Neural progenitor cell (in vitro differentiated cells): ENCODE measurements at places on chromosomes 2 and 18.

GRCh38 chr2:15059870-15060512, 427.5 kb downstream of the LRATD1 start:
- no peak for DNase-seq

- DNase-seq: peak; percentile 44
These were observed 127.6 kb upstream of the SPOPL start for GRCh38 chr2:138373993-138374408.

- DNase-seq: peak; percentile 76
These were observed 1.3 kb upstream of the LRP2 start for GRCh38 chr2:169363560-169364150.

DNA sequence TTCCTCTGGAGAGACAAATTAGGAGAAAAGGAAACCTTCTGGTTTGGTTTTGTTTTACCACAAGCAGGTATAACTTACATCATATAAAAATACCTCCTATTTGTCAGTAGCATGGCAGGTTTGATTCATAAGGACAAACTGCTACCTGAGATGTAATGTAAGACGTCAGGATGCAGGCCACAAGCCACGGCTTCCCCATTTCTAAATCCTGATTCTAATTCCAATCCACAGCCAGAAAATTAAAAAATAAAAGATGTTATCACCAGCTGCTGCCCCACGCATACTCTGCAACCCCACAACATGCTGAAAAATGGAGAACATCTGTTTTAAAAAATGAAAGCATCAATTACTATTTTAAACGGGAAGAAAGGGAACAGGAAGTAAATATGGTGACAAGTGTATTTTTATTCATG, 197.6 kb downstream of the BCL11A start:
- no peak for DNase-seq

- peak; percentile 67 for DNase-seq
These were observed 42.8 kb downstream of the ATOH8 start for GRCh38 chr2:85796341-85797262.

DNA sequence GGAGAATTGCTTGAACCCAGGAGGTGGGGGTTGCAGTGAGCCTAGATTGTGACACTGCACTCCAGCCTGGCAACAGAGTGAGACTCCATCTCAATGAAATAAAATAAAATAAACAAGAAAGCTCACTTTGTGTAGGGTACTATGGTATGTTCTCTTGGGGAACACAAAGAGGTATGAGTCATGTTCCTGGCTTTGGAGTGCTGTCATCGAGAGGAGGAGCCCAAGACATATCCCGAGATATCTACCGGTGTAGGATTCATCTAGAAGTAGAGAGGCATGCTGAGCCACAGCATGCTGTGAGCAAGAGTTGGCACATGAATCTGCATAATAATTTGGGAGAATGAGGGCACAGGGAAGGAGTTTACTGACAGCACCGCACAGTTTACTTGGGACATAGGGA, 244.9 kb upstream of the EPHA4 start:
- no peak for DNase-seq

GRCh38 chr18:36564841-36565240, 264.0 kb downstream of the TPGS2 start:
- DNase-seq: no peak

GRCh38 chr2:108396845-108397244, 19.1 kb downstream of the SULT1C4 start:
- peak; percentile 13 for DNase-seq

DNA sequence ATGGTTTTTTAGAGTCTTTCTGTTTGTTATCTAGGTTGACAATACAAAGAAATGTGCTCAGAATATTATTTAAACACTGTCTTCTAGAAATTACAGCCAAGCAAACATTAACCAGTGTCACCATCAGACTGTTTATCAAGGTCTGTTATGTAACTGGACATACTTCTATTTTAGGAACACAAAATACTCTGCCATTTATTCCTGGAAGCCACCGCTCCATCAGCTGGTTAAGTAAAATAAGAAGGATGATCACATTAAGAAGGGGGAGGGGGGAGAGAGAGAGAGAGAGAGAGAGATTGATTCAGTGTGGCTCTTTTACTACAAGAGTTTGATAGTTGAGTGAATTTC, 47.9 kb downstream of the MBP start:
- DNase-seq: no peak

DNA sequence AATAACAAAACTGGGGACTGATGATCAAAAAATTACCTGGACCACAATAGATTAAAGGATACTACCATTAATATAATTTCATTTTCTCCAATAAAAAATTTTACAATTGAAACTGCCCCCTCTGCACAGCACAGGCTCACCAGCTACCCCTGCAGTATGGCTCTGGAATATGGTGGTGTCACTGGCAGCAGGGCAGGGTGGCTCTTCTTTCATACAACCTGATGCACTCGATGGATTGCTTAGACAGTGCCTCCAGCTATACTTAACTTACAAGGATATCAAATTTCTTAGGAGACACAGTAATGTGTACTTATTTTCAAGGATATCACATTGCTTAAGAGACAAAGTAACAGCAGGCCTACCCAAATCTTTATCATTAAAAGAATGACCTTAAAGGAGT, 124.0 kb downstream of the PRELID3A start:
- DNase-seq: no peak

- no peak for DNase-seq
These were observed 498.2 kb upstream of the TNP1 start for GRCh38 chr2:217357886-217358620.

DNA sequence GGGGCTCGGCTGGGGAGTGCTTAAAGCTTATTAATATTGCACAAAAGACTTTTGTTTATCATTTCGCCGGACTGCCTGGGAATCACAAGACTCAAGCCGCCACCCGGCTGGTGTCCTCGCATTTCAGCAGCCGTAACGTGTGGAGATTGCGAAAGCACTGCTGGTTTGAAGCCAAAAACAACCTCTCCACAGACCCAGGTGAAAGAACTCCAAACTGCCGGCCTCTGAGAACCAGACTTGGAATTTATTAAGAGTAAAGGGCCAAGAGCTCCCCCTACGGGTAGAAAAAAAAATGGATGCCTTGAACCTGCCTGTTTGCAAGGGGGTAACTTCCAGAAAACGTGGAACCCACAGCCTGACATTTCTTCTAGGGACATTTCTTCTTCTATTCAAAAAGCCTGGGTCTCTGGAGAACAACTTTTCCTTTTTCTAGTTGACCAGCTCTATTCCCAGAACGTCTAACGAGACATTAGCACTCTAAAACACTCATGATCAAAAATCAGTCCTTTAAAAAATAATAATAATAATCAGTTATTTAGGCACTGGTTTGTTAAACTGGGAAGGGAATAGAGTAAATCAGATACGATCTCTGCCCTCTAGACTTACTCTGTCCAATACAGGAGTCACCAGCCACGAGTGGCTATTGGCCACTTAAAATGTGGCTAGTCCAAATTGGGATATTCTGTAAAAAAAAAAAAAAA, 216.3 kb downstream of the C1D start:
- peak; percentile 84 for DNase-seq

- no peak for DNase-seq
These were observed 47.1 kb downstream of the NEDD4L start for GRCh38 chr18:58091099-58091611.

- DNase-seq: no peak
These were observed 32.7 kb downstream of the ALMS1 start for GRCh38 chr2:73418343-73418742.

DNA sequence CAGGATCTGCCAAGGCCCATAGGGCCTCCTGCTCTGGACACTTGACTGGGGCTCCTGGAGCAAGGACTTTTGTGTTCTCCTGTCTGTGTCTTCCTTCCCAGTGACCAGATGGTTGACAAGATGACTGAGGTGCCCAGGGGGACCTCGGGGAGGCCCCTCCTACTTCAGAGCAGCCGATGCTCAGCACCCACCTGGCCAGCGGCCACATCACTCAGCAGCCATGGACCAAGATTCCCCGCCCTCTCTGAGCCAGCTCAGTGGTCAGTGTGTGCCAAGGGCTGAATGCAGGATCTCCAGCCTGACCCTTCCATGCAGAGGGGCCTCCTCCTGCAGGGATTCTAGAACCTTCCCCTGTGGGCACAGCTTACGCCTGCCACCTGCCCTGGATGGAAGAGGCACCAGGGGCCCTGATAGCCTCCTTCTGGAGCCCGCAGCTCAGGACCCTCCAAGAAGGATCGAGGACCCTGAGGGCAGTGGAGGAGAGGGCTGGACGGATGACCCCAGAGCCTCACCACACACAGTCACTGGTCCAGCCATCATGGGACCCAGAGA, 87.4 kb upstream of the GPC1 start:
- no peak for DNase-seq

GRCh38 chr18:42937436-42937835, 178.0 kb downstream of the RIT2 start:
- DNase-seq: no peak

DNA sequence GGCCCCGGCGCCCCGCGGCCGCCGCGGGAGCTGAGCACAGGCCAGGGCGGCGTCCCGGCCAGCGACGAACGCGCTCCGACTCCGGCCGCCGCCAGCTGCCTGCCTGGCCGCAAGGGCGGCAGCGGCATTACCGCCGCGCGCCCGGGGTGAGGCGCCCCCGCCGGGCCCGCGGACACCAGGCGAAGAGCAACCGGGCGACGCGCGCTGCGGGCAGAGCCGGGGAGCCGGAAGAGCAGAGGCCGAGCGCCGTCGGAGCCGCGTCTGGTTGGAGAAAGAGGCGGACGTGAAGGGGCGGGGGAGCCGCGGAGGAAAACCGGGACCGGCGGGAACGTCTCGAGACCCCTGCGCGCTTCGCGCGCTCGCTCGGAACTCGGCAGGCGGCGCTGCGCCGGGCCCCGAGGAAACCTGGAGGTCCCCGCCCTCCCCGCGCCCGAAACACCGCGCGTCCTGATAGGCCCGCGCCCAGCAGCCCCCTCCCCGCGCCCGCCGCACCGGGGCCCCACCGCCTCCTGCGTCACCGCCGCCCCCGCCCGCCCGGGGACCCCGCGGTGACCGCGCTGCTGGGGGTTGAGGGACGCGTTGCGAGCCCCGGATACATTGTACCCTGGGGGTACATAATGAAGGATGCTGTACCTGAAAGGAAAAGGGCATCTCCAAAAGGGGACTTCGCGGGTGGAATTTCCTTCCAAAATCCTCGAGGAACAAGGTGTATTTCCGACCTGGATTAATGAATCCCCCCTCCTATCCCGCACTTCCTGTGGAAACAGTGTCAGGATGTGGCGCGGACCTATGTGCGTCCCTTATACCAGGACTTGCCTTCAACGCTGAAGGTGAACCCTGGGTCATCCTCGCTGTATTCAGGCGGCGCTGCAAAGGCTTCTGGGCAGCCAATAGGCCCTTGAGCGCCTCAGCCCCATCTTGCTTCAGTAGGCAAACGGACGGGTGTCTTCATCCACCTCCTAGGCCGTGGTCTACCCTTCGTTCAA, 1.0 kb upstream of the B4GALT6 start:
- peak; percentile 93 for DNase-seq

- DNase-seq: peak; percentile 10
These were observed 69.0 kb upstream of the DDX18 start for GRCh38 chr2:117745537-117745936.

GRCh38 chr18:37445368-37445767, 120.2 kb downstream of the CELF4 start:
- DNase-seq: peak; percentile 31

GRCh38 chr2:227939271-227940027, 68.0 kb downstream of the DAW1 start:
- DNase-seq: peak; percentile 83

DNA sequence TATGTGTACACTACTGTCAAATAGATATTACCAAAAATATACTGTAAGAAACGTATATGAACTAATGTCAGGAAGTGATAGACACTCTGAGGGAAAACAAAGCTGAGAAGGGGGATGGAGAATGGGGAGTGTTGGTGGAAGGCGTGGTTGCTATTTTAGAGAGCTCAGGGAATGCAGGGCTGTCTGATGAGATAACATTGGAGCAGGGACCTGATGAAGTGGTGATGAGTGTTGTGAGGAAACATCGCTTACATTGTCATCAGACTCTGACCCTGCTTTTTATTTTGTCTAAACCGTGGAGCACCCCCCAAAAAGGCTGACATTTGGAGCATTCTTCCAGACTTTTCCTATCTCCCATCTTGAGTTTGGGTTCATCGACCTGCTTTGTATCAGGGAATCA, 194.7 kb downstream of the LTBP1 start:
- DNase-seq: no peak

GRCh38 chr2:151765760-151766410, 31.6 kb upstream of the NEB start:
- peak; percentile 7 for DNase-seq

DNA sequence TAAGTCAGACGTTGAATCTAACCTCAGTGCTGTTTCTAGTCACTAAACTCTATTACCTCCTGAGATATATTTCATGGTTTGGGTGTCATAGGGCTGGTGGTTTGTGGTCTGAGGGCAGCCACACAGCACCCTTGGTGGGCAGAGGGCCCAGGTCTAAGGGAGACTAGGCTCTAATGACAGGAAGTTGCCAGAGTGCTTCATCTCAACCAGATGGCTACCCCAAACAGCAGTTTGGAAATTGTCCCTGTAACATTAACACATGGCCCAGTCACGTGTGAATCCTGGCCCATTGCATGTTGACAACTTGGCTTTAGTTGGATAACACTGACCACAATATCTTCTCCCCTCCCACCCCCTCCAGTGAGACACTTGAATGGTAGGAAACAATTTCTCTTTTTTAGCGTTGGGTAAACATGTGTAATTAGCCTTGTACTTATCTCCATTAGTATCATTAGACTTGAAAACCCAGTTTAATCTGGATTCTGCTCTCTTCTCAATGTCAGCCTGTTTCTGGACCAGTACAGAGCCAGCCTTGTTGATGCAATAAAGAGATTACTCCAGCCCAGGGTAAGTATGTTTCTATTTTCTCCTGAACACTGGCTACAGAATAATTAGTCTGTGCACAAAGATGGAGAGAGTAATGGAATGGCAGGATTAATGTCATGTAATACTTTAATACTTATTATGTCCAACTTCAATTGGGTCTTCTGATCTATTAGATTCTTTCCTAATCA, 187.8 kb upstream of the SIX3 start:
- no peak for DNase-seq

GRCh38 chr18:8773980-8774379, 68.6 kb downstream of the MTCL1 start:
- no peak for DNase-seq

DNA sequence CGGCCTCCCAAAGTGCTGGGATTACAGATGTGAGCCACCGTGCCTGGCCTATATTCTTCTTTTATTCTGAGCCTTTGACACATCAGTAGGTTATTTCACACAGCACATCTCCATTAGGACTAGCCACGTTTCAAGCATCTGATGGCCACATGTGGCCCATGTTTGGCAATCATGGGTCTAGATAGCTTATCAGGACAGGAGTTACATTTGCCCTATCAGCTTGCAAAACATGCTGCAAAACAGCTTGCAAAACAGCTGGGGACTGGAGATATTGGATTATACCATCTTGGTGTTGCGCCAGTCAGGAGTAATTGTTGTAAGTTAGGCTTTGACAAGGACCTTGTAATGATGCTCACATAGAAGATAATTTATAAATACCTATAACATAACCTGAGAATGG, 94.9 kb downstream of the GBX2 start:
- no peak for DNase-seq
